ENCODE measurements at places on chromosomes 3 and 15.

GRCh38 chr3:197151580-197151979, 122.0 kb upstream of the MELTF start:
- DNase-seq: no peak

DNA sequence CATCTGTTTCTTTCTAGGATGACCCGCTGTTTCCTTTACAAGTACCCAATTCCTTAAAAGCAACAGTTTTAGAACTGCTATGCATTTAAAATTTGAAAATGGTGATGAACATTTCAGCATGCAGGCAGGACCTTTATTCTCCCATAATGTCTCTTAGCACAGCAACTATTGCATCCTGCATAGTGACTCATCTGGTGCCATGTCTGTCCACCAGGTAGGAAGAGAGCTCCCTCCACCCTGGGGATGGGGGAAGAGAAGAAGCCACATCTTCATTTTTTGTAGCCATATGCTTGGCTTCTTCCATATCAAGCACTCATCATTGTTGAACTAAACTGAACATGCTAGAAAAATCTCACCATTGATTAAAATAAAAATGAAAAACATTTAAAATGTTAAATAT, 9.9 kb downstream of the GPR15 start:
- DNase-seq: no peak

DNA sequence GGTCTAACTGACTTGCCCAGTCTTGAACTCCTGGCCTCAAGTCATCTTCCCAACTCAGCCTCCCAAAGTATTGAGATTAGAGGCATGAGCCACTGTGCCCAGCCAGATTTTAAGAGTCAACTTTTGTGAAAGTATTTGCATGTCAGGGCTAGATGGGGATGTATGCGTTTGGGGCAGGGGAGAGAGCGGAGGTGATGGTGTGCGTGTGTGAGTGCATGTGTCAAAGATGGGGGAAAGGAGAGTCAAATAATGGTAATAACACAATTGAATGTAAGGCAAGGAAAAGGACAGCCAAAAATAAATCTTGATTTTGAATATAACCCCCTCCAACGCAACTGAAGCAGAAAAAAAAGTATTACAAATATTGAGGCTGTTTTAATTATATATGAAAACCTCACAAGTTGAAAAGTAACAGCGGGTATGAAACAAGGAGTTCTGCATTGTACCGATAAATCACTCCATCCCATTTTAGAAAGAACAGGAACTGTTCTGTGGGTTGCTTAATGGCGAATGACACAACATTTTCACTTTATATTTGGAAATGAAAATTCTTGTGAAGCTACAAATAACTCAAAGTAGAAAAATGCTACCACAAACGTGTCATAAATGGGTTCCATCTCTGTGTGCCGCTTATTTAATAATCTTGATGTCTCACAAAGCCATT, 29.9 kb upstream of the LDHAL6B start:
- no peak for DNase-seq

- DNase-seq: no peak
Measured at GRCh38 chr3:188031121-188031520, 122.8 kb upstream of the LPP start.

GRCh38 chr15:60001610-60002527, 2.2 kb upstream of the FOXB1 start:
- DNase-seq: no peak

DNA sequence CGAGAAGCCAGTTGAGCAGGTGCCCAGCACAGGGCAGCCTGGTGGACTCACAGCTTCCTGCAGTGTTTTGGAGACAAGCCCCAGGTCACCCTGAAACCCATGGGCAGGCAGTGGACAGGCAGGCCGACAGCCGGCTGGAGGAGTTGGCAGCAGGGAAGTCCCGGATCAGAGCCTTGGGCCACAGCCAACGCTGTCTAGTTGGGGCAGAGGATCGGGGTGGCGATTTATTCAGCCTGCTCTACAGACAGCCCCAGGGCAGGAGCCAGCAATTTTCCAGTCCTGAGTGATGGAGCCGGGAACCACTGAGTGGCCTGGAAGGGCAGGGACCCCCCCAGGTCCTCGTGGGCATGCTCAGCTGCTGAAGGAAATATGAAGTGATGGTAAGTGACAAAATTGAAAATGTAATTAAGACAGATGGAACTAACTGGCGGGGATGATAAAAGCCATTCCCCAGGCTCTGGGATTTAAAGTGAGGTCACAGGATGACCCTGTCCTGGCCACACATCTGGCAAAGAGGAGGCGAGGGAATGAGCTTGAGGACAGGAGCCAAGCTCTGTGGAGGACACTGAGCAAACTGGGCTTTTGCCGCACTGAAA, 34.4 kb upstream of the TBC1D21 start:
- DNase-seq: no peak

DNA sequence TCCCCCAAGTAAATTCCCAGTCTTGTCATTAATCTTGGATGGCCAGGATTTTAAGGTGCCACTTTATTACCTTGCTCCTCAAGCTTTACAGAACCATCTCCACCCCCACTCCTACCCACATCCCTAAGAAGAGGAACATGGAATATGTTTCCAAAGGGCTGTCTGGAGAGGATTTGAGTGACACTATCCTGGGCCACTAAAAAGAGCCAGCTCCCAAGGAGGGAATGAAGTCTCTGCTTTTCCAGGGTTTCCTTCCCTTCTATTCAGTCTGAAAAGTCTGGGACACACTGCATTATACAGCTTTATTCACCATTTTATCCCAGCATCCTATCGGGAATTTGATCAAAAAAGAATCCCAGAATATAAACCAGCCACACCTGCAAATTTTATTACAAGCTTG, 35.6 kb upstream of the MECOM start:
- no peak for DNase-seq

DNA sequence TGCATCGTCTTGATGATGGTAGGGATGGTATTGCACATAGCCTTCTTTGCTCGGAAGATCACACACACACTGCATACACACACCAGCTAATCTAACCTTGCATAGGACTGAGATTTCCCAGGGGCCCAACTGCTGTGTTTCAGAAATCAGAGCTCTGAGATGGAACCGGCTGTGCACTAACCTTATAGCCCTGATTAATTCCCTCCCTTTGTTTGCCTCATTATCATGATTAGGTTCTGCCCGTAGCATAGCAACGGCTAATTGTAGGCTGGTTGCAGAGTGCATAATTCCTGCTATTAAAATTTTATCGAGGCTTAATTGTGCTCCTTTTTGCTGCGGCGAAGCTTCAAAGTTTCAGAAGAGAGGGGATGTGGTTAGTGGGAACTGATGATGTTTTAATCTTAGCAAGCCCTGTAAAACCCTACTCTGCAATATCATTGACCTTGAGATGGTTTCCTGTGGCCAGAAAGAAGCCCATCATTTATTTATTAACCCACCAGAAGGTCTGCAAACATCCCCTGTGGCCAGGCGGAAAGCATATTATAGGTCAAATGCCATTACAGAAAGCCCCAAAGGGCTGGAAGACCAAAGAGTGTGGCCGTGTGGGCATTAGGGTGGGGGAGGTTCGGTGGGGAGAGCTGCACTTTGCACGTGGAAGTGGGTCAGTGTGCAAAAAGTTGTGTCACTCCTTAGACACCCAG, 56.2 kb upstream of the GLCE start:
- no peak for DNase-seq

- no peak for DNase-seq
Measured at GRCh38 chr15:62887113-62887570, 155.4 kb upstream of the TPM1 start.

DNA sequence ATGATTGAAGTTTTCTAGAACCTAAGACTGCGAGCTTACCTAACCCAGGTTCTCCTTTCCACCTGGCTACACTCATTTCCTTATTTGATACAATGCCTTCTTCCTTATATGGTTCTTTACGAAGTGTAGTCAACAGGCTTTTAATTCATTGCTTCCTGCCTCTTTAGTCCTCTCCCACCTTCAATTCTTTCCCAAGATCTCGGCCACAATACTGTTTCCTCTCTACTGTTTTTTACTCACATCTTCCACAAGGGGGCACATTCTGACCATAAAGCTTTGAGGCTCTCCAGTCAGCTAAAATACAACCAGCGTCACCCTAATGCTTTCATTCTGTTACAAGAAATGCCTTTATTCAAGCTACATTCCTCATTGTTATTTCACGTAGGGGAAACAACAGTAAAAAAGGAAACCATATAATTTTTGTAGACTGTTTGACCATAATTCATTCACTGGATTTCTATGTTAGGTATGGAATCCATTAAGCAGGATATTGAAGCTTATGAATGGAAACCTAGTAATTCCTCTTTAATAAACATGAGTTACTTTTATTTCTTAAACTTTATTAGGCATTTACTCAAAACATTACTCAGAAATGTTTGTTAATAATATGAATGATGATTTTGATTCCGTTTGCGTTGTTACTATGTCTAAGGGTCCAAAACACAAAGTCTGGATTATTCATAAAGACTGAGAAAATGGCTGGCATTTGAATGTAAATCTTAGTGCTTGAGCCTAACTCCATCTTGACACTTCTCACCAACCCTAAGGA, 29.5 kb upstream of the VEPH1 start:
- DNase-seq: no peak

GRCh38 chr15:71080705-71081104, 34.6 kb upstream of the THSD4 start:
- no peak for DNase-seq

GRCh38 chr15:41648770-41649169, 11.4 kb upstream of the MGA start:
- no peak for DNase-seq

DNA sequence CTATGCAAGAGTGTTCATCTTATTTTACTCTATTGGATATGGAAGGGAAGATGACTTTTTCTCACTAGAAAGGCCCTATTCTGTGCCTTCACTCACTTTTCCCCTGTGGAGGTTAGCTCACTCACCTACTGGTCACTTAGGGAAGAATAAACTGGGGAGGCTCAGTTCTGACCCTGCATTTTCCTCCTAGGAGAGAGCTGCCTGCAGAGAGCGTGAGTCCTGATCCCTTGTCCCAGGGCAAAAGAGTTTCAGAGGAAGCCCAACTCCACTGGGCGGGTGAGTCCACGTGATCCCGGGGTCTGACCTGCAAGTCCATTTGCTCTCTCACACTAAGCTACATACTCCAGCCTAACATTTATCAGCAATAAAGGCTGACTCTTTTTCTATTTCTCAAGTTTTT, 8.4 kb downstream of the MORC1 start:
- DNase-seq: no peak

- no peak for DNase-seq
Measured at GRCh38 chr3:11915621-11916424, 69.1 kb upstream of the TAMM41 start.

GRCh38 chr3:152400887-152401286, 132.2 kb downstream of the MBNL1 start:
- DNase-seq: no peak

DNA sequence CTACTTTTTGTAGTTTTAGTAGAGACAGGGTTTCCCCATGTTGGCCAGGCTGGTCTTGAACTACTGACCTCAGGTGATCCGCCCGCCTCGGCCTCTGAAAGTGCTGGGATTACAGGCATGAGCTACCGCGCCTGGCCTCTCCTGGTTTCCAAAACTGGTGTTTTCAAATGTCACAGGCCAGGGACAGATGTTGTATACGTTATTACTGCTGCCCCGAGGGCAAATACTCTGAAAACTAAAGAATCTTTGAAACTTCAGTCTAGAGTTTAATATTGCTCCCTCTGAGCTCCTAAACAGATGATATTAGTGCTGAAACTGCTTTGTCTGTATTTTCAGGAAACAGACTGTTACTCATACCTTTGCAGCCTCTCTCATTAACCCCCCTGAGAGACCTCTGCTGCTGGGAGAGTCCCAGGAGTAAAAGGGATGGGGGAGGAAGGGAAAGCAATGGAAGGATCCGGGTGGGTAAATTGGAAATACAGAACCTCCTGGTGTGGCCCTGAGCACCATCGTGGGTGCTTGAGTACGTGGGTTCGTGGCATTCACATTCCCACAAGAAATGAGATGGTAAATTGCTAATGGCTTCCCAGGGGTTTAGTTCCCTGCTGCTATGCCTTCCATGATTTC, 96.3 kb upstream of the IGF1R start:
- no peak for DNase-seq

- DNase-seq: no peak
Measured at GRCh38 chr3:24519368-24520100, 24.9 kb upstream of the THRB start.
